ENCODE measurements at places on chromosomes 6 and 20.

DNA sequence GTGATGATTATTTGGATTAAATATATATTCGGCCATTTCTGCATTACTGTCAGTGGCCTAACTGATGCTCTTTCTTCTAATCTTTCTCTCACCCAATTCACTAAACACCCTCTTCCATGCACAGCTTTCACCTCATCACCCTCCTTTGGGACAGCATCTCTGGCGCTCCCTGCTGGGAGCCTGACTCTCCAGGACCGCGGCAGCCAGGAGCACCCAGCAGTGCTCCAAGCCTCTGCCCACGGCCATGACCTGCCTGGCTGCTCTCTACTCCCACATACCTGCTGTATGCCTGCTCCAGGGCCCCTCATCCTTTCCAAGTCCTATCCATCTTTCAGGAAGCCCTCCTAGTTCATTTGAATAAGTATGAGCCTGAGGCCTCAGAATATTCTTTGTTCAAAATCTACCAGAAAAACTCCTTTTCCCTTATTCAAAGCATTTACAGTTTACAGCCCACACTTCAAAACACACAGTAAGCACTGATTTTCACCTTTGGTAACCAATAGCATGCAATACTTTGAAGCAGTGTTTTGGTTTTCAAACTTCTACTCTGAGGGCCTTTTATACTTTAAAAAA lies 15.2 kb downstream of the CTCFL start:
- DNase-seq, result peak; percentile 18

- DNase-seq, result no peak
These were observed 33.2 kb upstream of the VEGFA start for GRCh38 chr6:43736844-43737243.

- DNase-seq, result no peak
These were observed 5.9 kb downstream of the C6orf58 start for GRCh38 chr6:127582777-127583462.

GRCh38 chr6:90035047-90035723 lies 140.9 kb downstream of the GJA10 start:
- DNase-seq, result no peak

DNA sequence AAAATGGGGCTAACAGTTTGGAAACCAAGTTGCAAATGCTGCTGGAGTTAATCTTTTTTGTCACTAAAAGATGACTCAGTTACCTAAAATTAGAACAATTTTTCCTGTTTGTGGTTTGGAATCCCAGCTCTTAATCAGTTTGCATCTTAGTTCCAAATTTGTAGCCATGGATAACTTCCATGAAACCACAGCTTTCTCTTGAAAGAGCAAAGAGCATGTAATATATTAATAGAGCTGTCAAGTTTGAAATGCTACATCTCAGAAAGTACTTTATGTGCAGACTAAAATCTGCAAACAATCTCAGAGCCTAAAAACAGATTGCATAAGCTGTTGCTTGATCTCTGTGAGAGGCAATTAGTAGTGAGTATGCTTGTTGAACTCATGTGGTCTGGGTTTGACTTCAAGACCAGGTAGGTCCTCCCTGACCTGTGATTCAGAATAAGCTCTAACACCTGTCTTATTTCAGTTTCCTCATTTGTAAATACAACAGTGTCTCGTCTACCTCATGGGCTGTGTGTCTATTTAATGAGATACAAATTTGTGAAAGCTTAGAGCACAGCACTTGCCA lies 23.5 kb downstream of the DHX35 start:
- no peak for DNase-seq

- peak; percentile 84 for DNase-seq
These were observed 15.5 kb downstream of the SDCBP2 start for GRCh38 chr20:1313236-1313964.

GRCh38 chr20:22449188-22449973 lies 135.0 kb downstream of the FOXA2 start:
- peak; percentile 78 for DNase-seq

GRCh38 chr6:36973190-36973589 lies 12.8 kb downstream of the MTCH1 start:
- no peak for DNase-seq

DNA sequence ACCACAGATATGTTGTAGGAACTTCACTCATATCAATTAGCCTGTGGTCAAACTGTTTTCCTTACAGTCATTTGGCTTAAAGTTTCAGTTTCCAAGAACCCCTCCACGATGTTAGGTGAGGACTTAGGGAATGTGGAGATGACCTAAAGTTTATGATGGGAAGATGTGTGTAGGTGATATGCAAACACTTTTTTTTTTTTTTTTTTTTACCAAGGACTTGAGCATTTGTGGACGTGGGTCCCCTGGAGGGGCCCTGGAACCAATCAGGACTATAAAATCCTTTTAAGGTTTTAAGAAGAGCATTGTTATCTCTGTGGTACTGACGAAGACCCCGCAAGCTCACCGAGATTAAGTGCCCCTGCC lies 478 bp upstream of the MTHFD1L start:
- DNase-seq, result no peak

- DNase-seq, result no peak
These were observed 6.6 kb upstream of the SERPINB9 start for GRCh38 chr6:2909718-2910117.

- no peak for DNase-seq
These were observed 39.3 kb downstream of the PCNA start for GRCh38 chr20:5080384-5080877.

GRCh38 chr6:15974817-15975216 lies 154.1 kb upstream of the MYLIP start:
- DNase-seq, result no peak

GRCh38 chr6:170290296-170291128 lies at the start of gene DLL1:
Gene DLL1 (minus strand): TSS chr6:170291078. CDS start chr6:170290139, 939 bp downstream.
- peak; percentile 83 for DNase-seq

DNA sequence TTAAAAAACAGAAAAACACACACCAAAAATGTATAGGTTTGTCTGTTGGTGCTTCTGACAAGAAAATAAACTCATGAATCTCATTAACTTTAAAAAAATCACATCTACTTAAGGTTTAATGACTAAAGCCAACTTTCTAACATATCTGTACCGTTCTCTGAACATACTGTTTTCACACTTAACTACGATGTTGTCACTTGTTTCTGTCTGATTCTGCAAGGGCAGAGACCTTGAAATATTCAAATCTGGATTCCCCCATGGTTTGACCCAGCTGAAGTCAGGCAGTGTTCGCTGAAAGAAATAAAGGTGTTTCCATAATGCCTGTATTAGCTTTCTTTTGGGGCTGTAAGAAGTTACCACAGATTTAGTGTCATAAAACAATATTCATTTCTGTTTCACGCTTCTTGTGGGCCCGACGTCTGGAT lies 2.7 kb upstream of the ASXL1 start:
- no peak for DNase-seq

DNA sequence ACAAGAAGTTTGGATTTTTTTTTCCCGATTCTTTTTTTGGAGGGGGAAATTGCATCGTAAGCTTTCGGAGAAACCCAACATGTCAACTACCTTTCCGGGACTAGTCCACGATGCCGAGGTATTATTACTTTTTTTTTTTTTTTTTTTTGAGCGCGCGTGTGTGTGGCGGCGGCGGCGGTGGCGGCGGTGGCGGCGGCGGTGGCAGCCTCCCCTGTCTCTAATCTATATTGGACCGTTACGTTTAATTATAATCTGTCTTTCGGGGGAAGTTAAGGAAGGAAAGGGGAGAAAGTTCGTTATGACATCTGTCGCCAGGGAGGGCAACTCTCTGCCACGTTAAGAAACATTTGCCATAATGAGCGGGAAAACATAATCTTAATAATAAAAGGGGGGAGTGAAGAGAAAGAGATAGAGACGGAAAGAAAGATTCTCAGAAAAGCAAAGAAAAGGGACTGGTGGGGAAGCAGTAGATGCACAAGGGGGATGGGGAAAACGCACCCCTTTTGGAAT lies 706 bp downstream of the TFAP2D start:
- no peak for DNase-seq

- no peak for DNase-seq
These were observed 18.7 kb downstream of the LEMD2 start for GRCh38 chr6:33770124-33770832.

- DNase-seq, result no peak
These were observed 7.3 kb downstream of the ZBTB46 start for GRCh38 chr20:63823691-63824311.

GRCh38 chr6:21739241-21739640 lies 145.7 kb downstream of the SOX4 start:
- DNase-seq, result no peak

DNA sequence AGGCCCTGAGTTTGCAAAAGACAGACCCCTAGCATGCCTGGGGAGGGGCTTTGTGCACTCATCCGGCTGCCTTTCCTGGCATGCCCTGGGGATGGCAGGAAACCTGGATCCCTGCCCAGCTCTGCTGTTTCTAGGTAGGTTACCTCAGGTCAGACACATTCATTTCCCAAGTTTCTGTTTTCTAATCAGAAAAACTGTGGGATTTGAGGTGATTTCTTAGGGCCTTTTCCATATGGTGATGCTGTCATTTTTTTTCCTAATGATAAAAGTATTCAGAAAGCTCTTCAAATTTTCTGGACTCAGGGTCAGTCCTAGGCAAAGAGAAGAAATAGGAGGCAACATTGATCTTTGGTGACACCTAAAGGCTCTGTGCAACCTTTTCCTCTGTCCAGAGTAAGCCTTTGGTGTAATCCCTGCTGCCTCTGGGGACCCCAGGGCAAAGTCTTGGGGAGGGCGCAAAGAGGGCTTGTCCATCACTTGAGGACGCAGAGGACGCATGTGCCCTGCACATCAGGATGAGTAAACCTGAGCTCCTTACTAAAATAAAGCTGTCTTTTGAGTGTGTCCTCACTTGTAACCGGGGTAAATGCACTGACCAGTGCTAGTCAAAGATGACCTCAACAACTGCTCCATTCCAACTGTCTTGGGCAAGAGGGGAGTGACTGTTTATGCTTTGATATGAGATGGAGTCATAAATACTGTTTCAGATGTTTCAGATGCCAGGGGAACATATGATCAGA lies 13.5 kb upstream of the TRAM2 start:
- peak; percentile 33 for DNase-seq

- peak; percentile 27 for DNase-seq
These were observed 125.7 kb upstream of the HDAC2 start for GRCh38 chr6:114096561-114097172.

DNA sequence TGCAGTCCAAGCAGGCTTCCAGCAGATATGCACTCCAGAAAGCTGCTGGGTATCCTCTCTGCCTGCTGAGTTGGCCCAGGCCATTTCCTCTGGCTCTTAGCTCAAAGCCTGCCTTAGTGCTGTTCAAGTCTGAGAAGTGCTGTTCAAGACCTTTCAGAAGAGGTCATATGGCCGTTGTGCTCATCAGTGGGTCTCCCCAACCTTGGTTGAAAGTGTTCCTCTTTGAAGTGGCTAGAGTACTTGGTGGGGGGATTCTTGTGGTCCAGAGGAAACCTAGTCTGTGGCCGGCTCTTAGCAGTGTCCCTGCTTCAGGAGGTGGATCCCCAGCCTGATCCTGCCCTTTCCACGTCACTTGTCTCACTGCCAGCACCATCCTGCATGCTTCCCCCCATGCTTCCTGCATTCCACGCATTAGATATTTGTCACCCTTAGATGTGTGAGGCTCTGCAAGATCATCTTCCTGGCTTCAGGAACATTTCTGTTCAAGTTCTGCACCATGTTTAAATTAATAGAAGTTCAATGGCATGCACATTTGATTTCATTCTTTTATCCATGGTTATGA lies 105.0 kb downstream of the FIG4 start:
- DNase-seq, result no peak

DNA sequence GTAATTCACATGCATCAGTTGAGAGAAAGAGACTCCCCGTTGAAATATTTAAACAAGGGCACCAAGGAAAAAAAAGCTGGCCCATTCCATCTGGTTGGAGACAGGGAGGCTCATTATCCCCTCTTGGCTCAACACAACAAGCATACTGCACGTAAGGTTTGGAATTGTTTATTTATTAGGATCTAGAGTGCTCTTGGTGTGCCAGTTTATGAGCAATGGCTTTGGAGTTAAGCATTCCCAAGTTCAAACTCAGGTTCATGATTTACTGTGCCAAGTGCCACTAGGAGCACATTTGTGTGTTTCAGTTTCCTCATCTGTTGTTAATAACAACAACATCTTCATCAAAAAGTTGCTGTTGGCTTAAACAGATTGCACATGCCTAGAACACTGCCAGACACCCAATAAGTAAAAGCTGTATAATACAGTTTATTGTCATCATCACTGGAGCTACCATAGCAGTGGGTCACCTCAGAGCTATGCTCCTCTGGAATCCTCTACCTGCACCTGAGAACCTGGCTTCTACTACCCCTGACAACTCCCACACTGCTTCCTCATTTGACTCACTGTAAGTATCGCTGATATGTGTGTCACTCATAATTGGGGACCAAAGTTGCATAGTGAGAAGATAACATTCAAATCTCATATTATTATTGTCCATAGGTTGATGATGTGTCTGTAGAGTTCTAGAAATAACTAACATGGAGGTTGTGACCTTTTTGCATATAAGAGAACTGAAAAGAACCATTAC lies 5.4 kb downstream of the SLC17A3 start:
- no peak for DNase-seq

DNA sequence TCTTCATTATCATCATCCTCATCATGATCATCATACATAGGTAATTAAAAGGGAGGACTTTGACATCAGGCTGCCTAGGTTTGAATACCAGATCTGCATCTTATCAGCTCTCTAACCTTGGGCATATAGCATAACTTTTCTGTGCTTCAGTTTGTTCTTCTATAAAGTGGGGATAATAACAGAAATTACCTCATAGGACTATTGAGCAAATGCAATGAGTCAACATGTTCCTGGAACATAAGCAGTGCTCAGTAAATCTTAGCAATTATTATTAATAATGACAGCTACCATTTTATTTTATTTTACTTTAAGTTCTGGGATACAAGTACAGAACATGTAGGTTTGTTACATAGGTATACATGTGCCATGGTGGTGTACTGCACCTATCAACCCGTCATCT lies 7.2 kb downstream of the C20orf202 start:
- DNase-seq, result no peak

DNA sequence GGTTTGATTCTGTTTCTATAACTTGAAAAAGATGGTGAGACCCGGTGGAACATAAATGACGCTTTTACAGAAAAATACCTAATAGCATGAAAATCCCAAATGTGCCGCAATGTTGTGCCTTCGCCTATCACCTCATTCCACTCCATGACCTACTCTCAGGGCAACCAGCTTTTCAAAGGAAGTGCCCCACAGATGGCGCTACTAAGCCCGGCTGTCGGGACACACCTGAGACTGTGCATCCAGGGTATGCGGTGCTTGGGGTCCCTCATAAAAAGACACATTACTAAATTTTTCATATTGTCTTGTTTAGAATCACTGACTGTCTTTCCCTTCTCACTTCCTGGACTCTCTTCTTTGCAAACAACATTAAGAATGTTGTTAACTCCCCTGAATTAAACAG lies 145.5 kb upstream of the RPS6KA2 start:
- no peak for DNase-seq

DNA sequence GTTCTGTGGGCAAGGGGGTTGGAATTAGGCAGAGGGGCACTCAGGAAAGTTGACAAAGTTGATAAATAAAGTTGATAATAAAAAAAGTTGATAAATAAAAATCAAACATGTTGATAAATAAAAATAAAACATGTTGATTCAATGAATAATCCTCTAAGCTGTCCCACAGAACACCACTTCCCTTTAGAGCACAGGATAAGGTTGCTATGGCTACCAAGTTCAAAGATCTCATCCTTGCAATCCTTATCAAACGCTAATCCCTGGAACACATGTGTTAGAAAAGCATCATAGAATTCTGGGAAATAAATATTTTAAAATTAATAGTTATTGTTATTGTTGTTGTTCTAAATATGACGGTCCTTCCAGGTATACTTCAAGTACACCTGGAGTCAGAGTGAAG lies 33.9 kb downstream of the MBOAT1 start:
- no peak for DNase-seq

Data from NCI-H345 (cell line).